ENCODE measurements at places on chromosomes 11 and 22. TPM values are rescaled to one million over a fixed set of nuclear protein-coding genes. Genes with fewer than 3 reads are reported as not detected.

DNA sequence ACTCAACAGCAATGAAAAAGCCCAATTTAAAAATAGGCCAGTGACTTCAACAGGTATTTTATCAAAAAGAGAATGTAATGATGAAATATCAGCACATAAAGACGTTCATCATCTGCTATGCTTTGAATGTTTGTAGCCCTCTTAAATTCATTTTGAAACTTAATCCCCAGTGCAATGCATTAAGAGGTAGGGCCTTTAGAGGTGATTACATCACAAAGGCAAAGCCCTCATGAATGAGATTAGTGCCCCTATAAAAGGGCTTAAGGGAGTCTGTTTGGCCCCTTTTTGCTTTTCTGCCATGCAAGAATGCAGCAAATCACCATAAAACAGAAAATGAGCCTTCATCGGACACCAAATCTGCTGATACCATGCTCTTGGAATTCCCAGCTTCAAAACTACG, 637.0 kb downstream of the DLG2 start:
- DNase-seq = no peak

GRCh38 chr11:115767047-115767802, 263.0 kb upstream of the CADM1 start:
- no peak for DNase-seq

GRCh38 chr22:44411226-44412135, 86.6 kb downstream of the RTL6 start:
- DNase-seq = no peak

DNA sequence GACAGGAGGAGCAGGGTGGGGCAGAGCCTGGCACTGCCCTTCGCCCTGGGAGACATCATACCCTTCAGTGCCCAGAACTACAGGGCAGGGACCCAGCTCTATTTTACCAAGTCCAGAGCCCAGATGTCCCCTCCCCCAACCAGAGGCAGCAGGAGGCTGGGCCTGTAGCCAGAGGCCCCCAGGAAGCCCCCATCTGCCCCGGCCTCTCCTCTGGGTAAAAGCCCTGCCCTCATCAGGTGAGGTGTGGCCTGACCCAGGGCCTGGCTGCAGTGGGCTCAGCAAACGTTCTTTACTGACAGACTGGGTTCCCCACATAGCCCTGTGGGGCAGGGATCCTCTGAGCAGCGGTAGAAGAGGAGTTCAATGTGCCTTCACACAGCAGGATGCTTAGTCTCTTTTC, 51.8 kb upstream of the SLC22A12 start:
- DNase-seq = no peak

GRCh38 chr11:113458189-113458588, 17.0 kb downstream of the DRD2 start:
- DNase-seq = no peak

DNA sequence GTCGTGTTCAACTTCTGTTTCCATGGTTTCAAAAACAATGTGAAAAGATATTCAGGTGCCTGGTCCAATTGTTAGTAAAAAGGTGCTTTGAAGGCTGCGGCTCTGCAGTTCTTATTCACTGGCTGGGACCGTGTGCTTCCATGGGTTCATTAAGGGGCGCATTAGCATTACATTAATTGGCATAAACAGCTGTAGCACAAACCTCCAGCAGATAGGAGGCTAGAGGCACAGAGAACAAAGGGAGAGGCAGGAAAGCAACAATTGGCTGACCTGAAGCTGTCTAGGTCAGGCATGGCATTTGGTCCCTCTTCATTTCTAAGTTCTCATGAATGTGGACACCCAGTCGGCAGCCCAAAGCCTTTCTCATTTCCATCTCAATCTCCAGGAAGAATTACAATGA, 16.6 kb downstream of the PAK1 start:
- DNase-seq = no peak

- DNase-seq = no peak
Measured at GRCh38 chr11:1149545-1149944, 8.2 kb upstream of the MUC5AC start.

DNA sequence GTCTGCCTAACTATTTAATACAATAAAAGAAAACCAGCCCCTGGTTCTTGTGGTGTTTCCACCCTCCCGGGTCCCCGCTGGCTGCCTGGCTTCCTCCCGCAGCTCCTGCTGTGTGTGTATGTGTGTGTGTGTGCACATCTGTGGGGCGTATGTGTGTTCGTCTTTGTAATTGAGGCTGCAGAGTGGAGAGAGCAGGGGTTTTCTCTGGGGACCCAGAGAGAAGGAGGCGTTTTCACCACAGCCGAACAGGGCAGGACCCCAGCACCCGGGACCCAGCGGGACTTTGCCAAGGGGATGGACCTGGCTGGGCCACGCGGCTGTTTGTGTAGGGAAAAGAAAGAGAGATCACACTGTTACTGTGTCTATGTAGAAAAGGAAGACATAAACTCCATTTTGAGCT, 42.7 kb downstream of the IGLL1 start:
- DNase-seq = no peak

DNA sequence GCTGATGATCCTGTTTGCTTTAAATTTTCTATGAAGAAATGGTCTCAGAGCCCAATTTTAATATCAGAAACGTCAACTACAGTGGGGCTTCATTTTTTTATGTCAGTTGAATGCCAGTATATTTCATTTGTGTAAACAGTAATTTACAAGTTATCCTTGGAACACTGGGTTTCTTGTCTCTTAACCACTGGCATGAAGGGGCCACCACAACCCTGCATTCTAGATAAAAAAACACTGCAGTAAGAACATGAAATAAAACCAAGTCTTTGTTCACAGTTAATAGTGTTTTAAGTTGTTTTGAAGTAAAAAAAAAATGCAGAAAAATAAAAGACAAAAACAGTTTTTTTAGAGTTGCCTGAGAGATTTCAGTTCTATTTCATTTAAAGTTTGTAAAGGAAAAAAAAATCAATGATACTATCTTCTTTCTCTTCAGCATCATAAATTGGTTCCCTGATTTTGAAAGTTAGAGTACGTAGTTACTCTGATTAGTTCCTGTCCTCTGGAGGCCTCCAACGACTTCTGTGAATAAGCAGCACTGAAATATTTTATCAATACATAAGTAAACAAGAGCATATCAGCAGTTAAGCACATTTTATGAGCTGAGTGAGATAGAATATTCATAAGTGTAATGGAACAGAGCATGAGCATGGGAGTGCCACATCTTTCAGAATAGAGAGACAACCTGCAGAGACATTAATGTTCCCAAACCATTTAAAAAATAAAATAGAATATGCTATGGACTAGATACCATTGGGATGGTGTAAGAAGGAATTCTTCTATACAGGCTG, 7.8 kb upstream of the DDI1 start:
- no peak for DNase-seq

DNA sequence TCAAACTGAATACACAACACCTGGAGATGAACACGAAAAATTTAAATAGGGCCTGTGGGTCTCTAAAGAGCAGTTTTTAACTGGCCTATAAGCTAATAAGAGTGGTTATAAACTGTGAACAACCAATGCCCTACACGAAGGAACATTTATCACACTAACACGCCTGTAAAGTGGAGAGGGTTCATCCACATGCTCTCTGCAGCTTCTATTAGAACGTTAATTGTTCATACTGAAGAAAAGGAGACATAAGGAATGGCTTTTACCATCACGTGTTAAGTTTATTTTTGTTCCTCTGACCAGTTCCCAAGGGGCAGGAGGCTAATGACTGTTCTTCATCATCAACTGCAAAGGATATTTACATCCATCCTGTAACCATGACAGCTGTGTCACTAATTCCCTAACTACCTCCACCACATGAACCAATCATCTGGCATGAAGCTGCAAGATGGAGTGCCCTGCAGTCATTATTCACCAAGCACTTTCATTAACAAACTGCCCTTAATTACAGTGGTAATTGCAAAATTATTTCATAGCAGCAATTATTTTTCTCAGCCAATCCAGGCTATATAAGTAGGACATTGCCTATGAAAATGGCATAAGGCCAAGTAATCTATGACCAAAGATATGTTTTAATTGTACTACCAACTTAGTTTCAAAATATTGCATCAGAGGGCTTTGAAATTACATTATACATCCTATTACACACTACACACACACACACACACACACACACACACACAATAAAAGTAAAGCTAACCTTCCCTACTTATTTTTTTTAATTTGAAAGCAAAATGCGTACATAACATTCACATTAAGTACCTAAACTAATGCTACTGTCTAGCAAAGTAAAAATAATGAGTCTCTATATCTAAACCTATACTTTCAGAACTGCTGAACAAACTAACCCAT, 186.7 kb downstream of the CADM1 start:
- DNase-seq = no peak

- DNase-seq = no peak
Measured at GRCh38 chr22:47630741-47631534, 868.5 kb downstream of the TBC1D22A start.

GRCh38 chr11:117591316-117592039, 205.5 kb downstream of the DSCAML1 start:
- no peak for DNase-seq

- DNase-seq = peak; percentile 98
Measured at GRCh38 chr11:102346748-102347461, at the start of gene BIRC2. TSS of gene BIRC2 (plus strand) at chr11:102347214. CDS start at chr11:102349855, 2,641 bp downstream.

DNA sequence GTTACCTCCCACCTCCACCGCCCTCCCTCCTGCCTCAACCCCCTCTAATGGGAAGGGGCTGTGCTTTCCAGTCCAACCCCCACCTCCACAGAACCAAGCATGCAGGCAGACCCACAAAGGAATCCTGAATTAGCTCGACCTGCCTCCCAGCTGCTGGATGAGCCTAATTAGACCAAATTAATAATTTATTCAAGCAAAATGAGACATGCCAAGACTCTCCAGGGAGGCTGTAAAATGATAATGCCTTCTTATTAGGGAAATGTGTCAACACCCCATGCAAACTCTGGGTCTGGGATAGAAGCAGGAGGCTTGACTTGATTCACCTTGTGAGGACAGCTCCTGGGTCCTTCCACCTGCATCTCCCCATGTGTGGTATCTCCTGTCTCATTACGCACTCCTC, 59.4 kb upstream of the HMGXB4 start:
- no peak for DNase-seq

DNA sequence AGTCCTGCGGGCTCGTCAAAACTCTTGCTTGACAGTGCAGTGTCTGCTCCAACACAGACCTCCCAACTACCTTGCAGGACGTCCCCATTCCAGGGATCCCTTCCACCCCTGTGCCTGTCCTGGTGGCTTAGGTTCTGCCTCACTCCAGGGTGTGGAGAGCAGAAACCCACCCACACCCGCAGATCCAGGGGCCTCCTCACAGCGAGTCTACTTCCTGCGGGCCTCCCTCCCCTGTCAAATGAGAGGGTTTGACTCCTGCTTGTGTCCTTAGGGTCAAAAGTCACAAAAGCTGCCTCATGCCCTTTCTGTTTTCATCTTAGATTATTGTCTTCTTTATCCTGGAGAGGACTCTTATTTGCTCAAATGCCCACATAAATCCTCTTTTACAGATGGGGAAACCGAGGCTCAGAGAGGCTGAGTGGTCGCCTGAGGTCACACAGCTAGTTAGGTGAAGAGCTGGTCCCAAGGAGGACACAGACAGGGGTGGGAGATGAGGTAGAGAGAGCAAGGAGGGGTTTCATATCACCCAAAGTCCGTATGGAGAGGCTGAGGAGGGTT, 81.1 kb upstream of the KCNQ1OT1 start:
- no peak for DNase-seq

DNA sequence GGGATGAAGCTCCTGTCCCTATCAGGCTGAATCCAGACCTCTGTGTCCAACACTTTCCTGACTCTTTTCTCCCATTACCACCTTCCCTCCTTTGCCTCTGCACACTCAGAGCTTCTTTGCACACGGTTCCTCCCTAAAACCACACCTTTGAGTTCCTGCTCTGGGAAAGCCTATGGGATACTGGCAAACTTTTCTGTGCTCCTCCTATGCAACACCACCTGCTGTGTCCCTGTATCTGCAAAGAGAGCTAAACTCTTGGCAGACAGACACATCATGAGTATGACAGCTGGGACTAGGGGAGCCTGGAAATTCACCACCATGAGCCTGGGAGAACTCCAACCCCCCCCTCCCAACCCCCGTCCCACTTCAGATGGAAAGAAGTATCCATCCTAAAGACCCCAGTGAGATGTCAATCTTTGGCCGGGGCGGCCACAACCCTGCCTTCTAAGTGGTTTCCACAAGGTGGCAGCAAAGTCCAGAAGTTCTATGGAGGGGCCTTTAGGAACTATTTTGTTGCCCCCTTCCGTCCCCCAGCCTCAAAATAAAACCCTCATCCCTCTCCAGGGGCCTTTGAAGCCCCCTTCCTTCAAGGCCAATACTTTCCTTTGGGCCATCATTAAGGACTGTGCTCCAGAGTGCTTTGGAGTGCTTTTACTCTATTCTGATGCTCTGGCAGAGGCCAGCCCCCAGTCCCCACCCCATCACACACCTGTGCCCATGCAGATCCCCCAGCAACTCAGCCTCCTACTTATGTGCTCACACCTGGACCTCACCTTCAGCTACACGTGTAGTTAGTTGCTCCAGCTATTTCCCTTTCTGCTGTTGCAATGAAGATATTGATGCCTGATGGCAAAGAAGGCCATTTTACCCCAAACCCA, 19.4 kb downstream of the HTR3A start:
- peak; percentile 14 for DNase-seq

DNA sequence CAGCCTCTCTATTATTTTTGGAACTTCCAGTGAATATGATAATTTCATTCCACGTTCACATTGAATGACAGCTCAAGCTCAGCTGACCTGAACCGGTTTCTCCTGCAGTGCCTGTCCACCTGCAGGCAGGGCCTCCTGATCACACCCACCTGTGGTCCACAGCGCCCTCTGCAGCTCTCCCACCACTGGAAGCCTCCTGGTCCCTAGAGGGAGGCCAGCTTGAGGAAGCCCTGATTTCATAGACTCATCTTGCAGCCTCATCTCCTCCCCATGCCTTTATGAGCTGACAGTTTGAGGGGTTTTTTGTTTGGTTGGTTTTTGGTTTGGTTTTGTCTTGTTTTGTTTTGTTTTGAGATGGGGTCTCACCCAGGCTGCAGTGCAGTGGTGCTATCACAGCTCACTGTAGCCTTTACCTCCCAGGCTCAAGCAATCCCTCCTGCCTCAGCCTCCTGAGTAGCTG, 29.9 kb upstream of the MALAT1 start:
- DNase-seq = peak; percentile 32

GRCh38 chr22:50705219-50705691, 32.6 kb downstream of the SHANK3 start:
- DNase-seq = no peak

DNA sequence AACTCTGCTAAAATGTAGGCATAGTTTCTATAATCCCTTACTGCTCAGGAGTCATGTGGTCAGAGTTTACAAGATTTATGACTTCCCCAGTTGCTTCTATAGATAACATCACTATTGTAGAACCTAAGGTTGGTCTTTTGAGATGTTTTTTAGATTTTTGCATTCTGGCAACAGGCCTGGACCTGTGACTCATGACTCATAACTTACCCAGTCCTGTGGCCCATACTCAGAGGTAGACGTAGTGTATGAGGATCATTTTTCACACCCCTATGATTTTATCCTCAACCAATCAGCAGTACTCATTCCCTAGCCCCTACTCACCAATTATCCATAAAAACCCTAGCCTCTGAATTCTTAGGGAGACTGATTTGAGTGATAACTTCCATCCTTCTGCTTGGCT, 384.4 kb upstream of the DDI1 start:
- DNase-seq = no peak

- DNase-seq = no peak
Measured at GRCh38 chr11:34149274-34149673, 43.8 kb downstream of the NAT10 start.

Gene TP53AIP1
- not detected for total RNA-seq

Gene BTG4
- not detected for total RNA-seq

Gene TRPM5
- 0.81 TPM for total RNA-seq

Gene SLC35E4
- 4.8 TPM for total RNA-seq

Gene OR52I2
- not detected for total RNA-seq

Gene APOBEC3C
- 104 TPM for total RNA-seq

Gene OR52I1
- not detected for total RNA-seq

Gene LDLRAD3
- total RNA-seq = 6.9 TPM
